Forelimb muscle (tissue), 1 donor: ENCODE measurements at places on chromosomes 1 and 21.

DNA sequence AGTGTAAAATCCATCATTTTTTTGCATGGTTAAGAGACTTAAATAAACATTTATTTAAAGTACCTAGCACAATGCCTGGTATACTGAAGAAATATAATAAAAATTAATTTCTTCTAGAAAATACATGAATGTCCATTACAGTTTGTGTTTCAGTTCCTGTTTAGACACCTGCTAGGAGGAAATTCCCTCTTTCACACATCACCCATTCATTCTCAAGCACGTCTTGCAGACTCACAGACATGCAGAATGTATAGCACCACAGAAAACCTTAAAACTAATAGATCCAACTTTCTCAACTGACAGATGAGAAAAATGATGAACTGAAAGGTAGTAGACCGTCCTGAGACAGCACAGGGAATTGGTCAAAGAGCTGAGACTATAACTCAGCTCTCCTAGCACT, 172.2 kb upstream of the C8B start:
- DNase-seq = no peak

DNA sequence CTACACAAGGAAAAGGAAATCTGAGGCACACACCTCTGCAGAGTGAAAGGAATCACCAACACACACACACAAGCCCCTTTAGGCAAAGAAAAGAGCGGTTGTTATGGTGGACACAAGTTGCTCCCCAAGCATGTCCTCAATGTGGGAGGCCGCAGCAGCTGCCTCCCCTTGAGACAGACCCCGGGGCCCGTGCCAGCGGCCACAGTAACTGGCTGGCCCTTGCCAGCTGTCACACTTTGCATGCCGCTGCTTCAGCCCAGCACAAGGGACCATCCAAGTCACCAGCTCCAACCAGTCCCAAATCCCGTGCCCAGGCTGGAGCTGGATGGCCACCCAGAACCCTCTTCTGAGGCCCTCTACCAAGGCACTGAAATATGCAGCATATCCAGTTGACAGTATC, 2.9 kb upstream of the OLIG1 start:
- DNase-seq = no peak

DNA sequence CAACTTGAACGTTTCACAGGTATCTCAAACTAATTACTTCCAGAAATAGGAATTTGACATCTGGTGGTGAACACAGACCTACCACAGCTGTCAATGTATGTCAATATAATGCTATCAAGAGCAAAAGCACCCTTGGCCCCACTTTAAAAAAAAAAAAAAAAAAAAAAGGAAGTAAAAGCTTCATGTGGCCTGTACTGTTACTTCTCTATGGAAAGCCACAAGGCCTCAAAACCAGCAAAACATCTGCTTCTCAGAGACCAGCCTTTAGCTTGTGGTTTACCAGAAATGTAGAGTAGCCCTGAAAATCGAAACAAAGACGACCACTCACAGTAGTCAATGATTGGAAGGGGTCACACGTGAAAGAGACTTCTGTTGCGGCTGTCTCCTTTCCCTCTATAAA, 109.6 kb downstream of the SLC45A1 start:
- DNase-seq = no peak

DNA sequence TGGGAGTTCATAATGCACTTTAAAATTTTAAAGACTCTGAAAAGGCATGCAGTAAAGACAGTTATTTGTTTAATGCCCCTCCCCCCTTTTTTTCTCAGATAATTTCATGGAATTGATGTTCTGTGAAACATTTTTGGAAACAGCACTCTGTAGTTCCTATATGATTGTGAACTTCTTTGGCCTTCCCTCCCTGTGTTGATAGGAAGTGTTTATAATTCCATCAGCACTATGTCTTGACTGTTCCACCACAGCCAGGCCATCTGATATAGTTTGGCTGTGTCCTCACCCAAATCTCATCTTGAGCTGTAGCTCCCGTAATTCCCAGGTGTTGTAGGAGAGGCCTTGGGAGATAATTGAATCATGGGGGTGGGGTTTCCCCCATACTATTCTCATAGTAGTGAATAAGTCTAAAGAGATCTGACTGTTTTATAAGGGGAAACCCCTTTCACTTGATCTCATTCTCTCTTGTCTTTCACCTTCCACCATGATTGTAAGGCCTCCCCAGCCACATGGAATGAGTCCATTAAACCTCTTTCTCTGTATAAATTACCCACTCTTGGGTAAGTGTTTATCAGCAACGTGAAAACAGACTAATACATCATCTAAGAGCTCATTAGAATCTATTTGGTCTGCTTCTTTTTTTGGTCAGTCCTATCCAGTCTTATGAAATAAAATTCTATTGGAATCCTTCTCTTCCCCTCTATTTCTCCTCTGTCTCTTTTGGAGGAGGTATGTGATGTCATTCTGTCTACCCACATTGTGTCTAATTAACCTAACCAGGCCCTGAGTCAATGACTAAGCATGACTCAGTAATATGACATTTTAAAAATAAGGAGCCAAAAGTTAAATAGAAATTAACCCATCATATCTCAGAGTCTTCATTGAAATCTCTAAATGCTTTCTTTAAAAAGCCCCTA, 8.9 kb downstream of the CCDC185 start:
- no peak for DNase-seq

DNA sequence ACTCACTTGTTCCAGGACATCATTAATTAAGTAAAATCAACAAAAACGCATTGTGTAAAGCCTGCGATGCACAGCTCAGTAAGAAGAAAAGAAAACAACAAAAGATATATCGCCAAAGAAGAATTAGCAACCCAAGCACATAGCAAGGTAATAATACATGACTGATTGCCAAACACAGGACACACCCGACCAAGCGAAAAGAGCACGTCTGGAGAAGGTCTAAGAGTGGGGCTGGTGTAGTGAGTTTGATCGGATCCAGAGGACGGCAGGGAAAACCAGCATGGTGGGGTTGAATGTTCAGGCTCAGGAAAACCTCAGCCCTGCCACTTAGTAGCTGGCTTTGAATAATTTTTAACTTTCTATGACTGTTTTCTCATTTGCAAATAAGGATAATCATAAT, 69.8 kb downstream of the JAK1 start:
- DNase-seq = no peak

DNA sequence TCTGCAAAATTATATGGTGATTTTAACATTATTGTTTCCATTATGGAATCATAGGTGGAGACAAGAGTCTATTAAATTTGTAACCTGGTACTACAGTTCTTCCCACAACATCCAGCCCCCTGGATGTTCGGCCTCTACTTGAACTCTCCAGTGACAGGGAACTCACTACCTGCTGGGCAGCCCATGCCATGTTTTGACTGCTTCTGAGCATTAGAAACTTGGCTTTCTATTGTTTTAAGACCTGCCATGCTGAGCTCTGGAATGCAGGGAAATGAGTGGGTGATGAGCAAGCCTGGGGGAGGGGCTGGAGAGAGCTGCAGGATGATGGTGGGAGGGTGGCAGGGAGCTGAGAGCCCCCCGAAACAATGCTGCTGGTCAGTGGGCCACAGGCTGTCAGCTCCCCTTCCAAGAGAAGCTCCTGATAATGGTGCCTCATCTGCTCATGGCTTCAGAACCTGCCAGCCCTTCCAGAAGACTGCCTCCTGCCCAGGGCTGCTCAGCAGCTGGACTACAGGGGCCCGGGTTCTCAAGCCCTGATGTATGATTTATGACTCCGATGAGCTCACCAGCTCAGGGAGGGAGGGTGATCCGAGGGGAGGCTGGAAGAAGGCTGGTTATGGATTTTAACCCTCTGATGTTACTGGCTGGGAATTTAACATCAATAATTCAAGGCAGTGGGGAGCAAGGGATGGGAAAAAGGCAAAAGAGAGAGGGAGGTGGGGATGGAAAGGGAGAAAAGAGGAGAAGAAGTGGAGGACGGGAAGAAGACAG, 205.0 kb downstream of the HIVEP3 start:
- no peak for DNase-seq

GRCh38 chr21:23822760-23823159, 1784.5 kb downstream of the MRPL39 start:
- DNase-seq = no peak

- DNase-seq = no peak
Observed at GRCh38 chr1:245153552-245154428, 995 bp upstream of the KIF26B start.

DNA sequence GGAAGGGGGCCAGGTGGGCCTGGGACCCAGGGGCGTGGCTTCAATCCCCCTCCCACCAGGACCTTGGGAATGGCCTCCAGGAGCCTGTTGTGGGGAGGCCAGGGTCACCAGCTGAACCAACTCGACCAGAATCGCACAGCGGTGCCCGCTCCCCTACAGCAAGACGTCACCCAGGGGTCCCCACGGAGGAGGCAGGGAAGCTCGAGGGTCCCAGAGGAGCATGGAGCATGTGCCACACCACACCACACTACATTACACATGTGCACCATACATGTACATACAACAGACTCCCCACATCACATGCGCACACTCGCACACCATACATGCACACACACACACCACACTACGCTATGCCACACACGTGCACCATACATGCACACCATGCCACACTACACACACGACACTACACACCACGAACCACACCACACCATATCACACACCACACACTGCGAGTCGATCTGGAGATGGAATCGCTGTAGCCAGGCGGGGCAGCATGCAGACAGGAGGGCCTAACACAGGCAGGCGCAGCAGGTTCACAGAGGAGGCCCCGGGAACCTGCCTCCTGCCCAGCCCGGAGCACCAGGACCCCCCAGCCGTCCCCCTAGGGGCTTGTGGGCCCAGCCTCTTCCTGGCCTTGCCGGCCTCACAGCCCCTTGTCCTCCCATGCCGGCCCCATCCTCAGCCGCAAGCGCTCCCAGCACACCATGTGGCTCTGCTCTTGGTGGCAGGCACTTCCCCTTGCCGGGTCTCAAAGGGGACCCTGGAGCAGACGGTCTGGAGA, 596 bp downstream of the ITGB2 start:
- DNase-seq = no peak

- DNase-seq = no peak
Observed at GRCh38 chr1:156431769-156432668, 63.0 kb downstream of the RHBG start.

DNA sequence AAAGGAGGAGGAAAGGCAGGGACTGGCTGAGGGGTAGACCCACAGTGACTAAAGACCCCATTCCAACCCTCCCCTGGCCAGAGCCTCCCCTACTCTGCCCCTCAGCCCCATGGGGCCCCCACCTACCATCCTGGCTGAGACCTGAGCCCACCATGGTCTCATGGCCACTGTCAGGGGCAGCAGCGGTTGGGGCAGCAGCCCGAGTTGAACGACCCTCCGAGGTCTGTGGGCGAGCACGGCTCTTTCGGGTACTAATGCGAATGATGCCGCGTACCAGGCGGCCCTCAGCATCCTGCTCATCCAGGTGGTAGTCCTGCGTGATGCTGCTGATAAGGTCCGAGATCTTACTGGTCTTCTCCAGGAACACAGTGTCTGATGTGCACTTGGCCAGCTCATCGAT, 9.1 kb downstream of the KDF1 start:
- no peak for DNase-seq

- no peak for DNase-seq
Observed at GRCh38 chr1:169694304-169695075, 16.9 kb downstream of the SELL start.

GRCh38 chr21:42039911-42040351, 29.8 kb upstream of the ZBTB21 start:
- no peak for DNase-seq

DNA sequence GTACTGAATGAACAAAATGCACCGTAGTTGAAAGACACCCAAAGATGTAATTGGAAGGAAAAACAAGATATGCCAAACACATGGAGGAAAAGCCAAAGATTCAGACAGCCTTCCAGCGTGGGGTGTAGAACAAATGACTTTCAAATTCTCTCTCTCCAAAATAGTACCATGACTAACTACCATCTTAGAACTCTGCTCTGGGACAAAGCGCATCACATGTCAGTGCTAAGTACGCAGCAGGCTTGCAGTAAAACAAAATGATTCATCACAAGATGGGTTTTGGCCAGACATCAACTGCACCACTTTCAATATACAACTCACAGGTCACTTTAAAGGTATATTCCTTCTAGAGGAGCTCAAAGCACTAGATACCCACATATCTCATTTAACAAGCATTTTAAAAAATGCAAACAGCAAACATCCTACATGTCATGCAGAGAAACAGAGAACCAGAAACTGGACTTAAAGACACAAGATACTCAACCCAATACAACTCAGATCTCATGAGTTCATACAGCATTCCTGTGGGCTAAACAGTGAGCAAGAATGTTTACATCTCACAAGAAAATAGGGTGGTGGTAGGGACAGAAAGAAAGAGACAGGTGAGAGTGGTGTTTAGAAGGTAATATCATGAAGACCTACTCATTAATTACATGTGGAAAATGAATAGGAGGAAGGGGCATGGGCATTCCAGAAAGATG, 75.7 kb downstream of the BCAR3 start:
- DNase-seq = no peak

DNA sequence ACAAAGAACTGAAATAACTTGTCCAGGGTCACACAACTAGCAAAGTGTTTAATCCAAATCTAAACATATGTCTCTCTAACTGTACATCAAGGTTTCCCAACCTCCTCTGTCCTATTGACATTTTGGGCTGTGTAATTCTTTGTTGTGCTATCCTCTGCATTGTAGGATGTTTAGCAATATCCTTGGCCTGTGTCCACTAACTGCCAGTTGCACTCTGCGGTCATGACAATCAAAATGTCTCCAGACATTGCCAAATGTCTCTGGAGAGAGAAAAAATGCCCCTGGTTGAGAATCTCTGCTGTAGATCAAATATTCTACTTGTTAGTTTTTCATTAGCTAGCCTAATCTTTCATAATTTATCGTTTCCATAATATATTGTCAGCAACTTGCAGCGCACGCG, 353.4 kb upstream of the NEGR1 start:
- DNase-seq = no peak

DNA sequence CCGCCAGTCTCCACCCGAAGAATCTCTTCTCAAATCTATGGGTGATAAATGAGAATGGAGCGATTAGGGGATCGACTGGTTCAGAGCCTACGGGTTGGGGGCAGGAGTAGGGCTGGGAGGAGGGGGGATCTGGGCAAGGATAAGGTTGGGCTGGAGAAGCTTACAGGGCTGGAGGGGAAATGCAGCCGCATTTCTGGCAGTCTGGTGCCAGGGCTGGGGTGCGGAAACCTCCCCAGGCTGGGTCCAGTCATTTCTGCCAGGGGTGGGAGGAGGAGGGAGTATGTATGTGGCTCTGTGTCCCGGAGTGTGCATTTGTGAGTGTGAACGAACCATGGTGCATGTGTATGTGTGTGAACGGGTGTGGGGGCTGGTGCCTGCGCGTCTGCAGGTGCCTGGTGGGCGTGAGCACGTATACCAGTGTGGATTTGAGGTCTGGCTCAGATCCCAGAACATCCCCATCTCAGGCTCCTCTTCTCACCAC, 10.2 kb downstream of the C1orf216 start:
- DNase-seq = no peak
